Heart left ventricle (tissue), 16 donors: ENCODE measurements at places on chromosomes 1 and 21. TPM values are rescaled to one million over a fixed set of nuclear protein-coding genes. Genes with fewer than 3 reads are reported as not detected.

- peak; percentile 72 for DNase-seq
Measured at GRCh38 chr1:60281360-60281932, 207.9 kb upstream of the C1orf87 start.

GRCh38 chr1:207984831-207985572 is 74.1 kb upstream of the CD34 start:
- DNase-seq, result no peak

GRCh38 chr1:63794354-63794753 is 20.5 kb downstream of the ROR1 start:
- DNase-seq, result no peak

DNA sequence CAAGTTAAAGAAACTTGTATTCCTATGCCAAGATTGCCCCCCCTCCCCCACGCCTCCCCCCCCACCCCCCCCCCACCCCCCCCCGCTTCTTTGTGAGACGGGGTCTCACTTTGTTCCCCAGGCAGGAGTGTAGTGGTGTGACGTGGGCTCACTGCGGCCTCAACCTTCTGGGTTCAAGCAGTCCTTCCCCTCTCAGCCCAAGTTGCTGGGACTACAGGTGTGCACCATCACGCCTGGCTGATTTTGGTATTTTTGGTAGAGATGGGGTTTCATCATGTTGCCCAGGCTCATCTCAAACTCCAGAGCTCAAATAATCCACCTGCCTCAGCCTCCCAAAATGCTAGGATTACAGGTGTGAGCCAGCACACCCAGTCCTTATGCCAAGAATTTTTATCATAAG is 136.6 kb downstream of the POU2F1 start:
- DNase-seq, result no peak

DNA sequence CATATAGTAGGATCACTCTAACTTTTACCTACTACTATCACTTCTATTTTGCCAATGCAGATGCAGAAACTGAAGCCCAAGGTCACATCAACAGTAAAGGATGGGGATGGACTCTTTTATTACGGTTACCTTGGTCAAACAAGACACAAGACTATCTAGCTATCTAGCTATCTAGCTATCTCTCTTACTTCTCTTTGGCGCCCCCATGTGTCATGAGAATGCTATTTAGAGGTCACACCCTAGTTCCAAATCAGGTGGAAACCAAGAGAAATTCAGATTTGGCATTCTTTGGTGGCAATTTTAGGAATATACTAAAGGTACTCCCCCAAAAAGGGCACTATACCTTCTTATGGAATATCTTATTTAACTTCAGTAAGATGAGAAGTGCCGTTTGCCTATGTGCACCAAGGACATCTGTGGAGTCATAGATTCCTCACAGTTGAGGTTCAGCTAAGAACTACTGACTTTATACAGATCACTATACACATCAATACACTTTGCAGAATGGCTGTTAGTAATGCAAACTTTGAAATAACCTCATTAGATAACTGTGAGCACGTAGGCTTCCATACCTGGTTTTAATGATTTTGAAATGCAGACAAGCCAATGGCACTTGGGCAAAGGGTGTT is 6.7 kb downstream of the ZNF648 start:
- peak; percentile 20 for DNase-seq

DNA sequence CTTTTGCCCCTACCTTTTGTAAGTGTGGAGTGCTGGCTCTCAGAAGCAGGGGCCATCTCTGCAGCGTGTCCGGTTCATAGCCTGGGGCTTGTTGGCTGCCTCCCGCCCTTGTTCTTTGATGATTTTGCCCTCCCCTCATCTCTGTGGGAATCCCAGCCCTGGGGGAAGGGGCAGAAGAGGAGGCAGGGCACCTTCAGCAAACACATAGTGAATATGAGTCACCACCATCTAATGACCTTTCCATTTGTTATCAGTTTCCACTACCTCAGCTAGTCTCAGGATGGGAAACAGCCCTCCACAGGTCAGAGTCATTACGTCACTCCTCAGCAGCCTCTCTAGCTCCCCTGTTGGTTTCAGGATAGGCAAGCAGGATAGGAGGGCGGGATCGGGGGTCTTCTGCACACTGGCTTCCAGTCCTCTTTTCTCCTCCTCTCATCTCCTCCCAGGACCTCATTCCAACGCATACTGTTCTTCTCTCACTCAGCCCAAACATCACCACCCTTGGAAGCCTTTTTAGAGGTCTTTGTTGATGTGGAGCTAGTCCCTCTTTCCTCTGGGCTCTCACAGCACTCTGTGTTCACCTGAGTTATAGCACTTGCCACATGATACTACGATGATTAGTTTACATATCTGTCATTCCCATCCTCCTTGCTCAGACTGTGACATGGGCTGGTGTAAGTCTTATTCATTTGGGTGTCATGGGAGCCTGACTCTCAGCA is 15.8 kb downstream of the GADD45A start:
- no peak for DNase-seq

- no peak for DNase-seq
Measured at GRCh38 chr1:203584035-203584434, 42.6 kb upstream of the ATP2B4 start.

DNA sequence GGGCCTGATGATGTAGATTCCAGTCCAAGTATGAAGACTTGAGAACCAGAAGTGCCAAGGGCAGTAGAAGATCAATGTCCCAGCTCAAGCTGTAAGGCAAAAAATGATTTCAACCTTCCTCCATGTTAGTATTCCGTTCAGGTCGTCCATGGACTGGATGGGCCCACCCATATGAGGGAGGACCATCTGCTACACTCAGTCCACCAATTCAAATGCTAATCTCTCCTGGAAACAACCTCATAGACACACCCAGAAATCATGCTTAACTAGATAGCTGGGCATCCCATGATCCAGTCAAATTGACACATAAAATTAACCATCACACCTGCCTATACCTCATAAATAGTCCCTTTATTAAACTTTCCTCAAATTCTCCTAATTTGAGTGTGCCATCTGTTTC is 73.3 kb upstream of the NFASC start:
- no peak for DNase-seq

GRCh38 chr1:5161372-5161771 is 507.0 kb downstream of the AJAP1 start:
- DNase-seq, result no peak

- no peak for DNase-seq
Measured at GRCh38 chr1:197980457-197980856, 63.3 kb downstream of the LHX9 start.

- no peak for DNase-seq
Measured at GRCh38 chr1:201914456-201915235, 25.9 kb downstream of the SHISA4 start.

GRCh38 chr1:196377811-196378210 is 230.4 kb downstream of the KCNT2 start:
- no peak for DNase-seq

DNA sequence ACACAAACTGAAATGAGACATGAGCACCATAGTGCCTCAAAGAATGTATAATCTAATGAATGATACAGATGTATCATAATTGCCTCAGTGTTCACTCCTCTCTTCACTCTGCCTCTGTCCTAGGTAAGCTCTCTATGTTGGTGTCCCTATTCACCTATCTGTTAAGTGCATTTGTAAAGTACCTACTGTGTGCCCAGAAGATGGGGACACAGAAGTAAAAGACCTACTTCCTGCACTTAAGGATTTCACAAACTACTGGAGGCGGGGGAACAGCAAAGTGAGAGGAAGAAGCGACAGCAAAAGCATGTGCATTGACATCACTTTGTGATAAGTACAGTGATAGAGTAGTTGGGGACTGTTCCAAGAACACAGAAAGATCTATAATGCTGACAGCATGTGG is 18.1 kb downstream of the RD3 start:
- DNase-seq, result no peak

DNA sequence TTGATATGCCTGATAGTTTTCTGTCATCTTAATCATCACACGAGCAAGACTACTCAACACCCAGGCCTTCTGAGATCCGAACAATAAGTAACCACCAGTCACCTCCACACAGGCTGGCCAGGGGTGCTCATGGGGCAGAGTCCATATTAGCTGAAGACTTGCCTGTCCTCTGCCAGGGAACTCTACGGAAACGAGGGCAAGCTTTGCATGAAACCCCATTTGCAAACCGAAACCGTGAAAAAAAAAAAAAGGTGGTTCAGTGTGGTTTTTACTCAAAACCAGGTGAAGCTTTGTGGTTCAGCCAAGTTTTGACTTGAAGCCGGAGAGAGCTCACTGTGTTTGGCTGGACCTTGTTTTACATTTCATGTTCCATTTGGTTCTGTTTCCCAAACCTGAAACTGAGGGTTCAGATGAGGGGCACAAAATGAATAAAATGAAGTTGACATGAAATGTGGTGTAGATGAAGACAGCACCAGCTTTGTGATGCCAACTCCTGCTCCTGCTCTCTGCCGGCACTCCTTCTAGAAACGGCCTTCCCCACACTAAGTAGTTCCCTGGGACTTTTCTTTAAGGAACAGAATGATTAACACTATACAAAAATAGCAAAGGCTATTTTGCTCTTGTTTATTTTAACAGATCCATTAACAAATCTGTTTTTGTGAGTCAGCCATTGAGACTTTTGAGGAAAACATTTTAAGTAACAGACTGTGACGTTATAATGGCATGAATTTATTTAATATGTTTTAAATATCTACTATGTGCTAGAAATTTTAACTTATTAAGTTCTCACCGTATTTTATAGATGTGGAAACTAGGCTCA is 74.7 kb downstream of the RUNX1 start:
- no peak for DNase-seq

DNA sequence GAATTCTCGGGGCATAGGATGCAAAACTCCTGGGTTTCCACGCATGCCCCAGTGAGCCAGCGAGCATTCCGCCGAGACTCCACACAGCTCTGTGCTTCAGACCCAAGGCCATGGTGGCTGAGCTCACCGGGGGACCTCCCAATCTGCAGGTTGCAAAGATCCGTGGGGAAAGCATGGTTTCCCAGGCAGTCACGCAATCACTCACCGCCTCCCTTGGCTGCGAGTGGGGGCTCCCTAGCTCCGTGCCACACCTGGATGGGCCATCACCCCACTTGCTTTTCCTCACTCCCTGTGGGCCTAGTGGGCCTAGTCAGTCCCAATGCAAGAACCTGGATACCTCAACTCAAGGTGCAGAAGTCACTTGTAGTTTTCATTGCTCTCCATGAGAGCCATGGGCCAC is 37.0 kb upstream of the SAMD11 start:
- DNase-seq, result no peak

- no peak for DNase-seq
Measured at GRCh38 chr1:171794085-171794484, 12.6 kb downstream of the METTL13 start.

DNA sequence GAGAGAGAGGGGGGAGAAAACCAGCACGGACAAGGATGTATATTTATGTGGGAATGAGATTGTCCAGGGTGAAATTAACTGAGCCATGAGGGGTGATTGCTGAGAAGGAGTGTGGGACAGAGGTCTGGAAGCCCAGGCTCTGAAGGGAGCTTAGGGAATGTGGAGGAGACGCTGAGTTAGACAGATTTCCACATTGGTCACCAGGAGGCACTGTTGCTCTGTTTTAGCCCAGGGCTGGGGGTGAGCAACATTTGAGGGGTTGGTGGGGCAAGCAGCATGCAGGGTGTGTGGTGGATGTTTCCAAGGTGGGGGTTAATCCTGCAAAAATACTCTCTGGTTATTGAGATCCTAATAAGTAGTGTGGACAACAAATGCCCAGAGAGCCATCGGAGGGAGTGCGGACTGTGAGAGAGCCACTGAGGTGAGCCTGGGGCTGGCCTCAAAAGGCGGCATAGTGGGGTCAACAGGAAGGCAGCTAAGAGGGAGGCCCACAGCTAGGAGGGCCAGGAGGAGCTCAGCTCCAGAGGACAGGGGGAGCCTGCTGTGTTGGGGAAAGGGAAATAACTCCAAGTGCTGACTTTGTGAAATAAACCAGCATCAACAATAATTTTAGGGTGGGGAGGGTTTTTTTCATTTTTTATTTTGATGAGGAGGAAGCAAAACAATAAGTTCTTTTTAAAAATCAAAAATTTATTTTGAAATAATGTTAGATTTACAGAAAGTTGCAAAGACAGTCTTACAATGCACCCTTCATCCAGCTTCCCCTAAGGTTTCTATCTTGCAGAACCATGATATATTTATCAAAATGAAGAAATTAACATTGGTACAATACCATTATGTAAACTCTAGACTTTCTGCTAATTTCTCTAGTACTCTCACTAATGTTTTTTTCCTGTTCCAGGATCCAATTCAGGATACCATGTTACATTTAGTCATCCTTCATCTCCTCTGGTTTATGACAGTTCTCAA is 82.8 kb upstream of the CD34 start:
- no peak for DNase-seq

GRCh38 chr1:160204526-160205241 is 500 bp upstream of the PEA15 start:
- DNase-seq, result no peak

DNA sequence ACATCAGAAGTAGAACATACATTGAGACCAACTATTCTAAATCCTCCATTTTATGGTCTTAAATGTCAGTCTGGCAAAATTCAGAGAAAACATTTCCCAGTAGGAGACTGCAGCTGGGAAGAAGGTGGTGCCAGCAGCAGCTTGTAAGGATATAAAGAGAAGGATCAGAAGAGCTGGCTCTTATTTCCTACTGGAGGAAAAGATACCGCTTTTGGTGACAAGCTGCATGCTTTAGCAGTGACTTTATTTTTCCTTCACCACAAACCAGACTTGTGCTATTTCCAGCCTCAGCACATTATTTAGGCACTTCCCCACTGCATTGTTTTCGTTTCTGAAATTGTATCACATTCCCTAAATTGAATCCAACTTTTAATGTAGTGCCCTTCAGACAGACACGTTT is 28.4 kb downstream of the RNF11 start:
- DNase-seq, result peak; percentile 21

GRCh38 chr1:116092752-116093489 is 18.3 kb upstream of the MAB21L3 start:
- DNase-seq, result no peak

- no peak for DNase-seq
Measured at GRCh38 chr1:176789571-176790090, 326.7 kb downstream of the PAPPA2 start.

GRCh38 chr1:178037510-178038253 is 56.2 kb upstream of the RASAL2 start:
- DNase-seq, result peak; percentile 91

GRCh38 chr1:59104191-59104760 is 192.6 kb upstream of the FGGY start:
- DNase-seq, result no peak

- DNase-seq, result no peak
Measured at GRCh38 chr1:234096161-234096770, 191.8 kb downstream of the SLC35F3 start.

- DNase-seq, result peak; percentile 19
Measured at GRCh38 chr1:9166289-9167235, 37.7 kb upstream of the GPR157 start.

- DNase-seq, result no peak
Measured at GRCh38 chr1:3222042-3222692, 153.2 kb downstream of the PRDM16 start.

The BTBD8 gene
- 3.1 TPM for total RNA-seq

The LHX8 gene
- total RNA-seq, result not detected

The ZSWIM5 gene
- 1.7 TPM for total RNA-seq

The AMY1A gene
- not detected for total RNA-seq

The PSMB4 gene
- 198 TPM for total RNA-seq

The HOOK1 gene
- total RNA-seq, result 4.5 TPM

The TNNT2 gene
- 8,693 TPM for total RNA-seq

The UTS2 gene
- total RNA-seq, result not detected

The CFHR3 gene
- total RNA-seq, result not detected

The TRIM46 gene
- total RNA-seq, result not detected

The USP16 gene
- total RNA-seq, result 32.2 TPM

The KRTAP11-1 gene
- not detected for total RNA-seq

The CD247 gene
- total RNA-seq, result 7.6 TPM
